ENCODE measurements at places on chromosomes 5 and 9.

DNA sequence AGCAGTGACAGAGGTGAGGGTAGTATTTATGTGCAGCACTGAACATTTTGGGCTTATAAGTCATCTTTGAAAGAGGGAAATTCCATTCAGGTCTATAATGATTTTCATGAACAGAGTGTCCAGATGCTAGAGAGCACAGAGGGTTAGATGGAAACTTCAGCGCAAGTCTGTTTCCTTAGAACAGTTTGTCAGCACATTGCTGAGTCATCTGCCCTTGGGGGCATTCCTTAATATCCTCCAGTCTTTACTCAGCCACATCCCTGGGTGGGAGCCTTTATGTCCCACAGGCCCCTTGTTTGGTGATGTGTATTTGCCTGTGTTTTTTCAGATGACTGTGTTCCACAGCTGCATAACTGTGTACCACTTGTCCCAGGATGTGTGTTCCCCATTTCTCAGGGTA is 138.5 kb upstream of the S1PR3 start:
- no peak for DNase-seq

- no peak for DNase-seq
Observed at GRCh38 chr5:135568246-135568645, 10.5 kb downstream of the CXCL14 start.

DNA sequence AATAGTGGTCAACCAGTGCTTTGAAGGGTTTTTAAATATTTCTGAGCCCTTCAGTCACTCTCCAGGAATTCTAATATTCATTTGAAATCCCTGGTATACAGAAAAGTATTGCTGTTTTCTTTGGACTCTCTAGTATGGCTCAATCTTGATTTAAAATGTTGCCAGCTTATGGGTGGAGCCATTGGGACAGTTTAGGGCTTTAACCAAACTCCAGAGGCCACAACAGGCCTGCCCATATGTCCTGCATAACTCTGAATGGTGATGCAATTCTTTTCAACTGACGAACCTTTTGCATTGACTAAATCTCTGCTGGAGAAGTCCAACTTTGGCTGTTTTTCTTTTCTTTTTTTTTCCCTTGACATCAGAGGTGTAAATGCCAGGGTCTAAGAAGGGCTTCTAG is 10.3 kb upstream of the ANKHD1 start:
- DNase-seq: no peak

DNA sequence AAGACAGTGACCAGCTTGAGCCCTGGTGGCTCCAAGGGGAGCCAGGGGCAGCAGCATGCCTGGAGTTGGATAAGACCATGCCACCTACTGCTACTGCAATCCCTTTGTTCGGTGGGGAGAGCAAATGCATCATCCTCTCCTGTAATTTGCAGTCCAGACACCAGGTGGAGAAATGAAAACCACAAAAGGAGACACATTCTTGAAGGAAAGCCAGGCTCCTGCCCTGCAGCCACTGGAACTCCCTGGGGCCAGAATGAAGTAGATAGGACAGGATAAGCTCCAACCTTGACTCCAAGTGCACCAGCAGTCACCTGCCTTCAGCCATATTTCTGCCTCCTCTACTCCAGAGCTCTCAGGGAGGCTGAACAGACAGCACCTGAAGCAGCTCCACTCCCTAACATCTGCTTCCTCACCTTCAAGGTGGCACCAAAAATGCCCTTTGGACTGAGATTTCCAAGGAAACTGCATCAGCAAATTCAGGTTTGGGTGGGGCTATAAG is 65.1 kb upstream of the IQGAP2 start:
- peak; percentile 4 for DNase-seq

GRCh38 chr5:178465861-178466288 is 124.3 kb downstream of the COL23A1 start:
- no peak for DNase-seq

- no peak for DNase-seq
Observed at GRCh38 chr5:91712718-91713117, 329.6 kb upstream of the ARRDC3 start.

- DNase-seq: no peak
Observed at GRCh38 chr9:21265421-21266189, 25.8 kb upstream of the IFNA14 start.

GRCh38 chr9:18766989-18767550 is 265.9 kb downstream of the SAXO1 start:
- no peak for DNase-seq

- DNase-seq: no peak
Observed at GRCh38 chr5:154206311-154206710, 15.8 kb downstream of the GALNT10 start.

DNA sequence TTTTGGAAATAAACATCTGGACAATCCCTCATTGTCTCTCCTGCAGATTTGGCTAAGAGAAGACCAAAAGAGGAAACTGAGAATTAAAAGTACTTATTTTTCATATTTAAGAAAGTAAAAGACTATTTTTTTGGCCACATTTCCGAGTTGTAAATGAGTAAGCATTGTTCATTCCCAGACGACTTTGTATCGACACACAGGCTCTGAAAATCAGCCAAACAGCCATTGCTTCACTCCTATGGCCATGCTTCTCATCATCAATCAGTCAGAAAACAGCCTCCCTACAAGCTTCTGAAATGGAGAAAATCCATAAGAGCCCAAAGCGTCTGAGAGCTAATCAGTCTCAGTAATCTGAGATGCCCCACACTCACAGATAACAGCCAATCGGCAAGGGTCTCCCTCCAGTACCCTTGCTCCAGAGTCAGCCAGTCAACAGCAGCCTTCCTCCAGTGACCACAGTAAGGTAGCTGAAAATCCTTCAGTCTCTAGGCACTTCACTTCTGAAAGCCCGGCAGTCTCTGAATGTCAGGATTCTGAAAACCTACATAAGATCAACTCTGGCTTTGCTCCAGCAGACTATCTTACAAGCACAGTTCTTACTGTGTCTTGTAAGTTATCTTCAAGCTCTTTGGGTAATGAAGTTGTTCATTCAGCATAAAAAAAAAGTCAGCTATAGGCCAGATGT is 30.9 kb downstream of the CDO1 start:
- no peak for DNase-seq

DNA sequence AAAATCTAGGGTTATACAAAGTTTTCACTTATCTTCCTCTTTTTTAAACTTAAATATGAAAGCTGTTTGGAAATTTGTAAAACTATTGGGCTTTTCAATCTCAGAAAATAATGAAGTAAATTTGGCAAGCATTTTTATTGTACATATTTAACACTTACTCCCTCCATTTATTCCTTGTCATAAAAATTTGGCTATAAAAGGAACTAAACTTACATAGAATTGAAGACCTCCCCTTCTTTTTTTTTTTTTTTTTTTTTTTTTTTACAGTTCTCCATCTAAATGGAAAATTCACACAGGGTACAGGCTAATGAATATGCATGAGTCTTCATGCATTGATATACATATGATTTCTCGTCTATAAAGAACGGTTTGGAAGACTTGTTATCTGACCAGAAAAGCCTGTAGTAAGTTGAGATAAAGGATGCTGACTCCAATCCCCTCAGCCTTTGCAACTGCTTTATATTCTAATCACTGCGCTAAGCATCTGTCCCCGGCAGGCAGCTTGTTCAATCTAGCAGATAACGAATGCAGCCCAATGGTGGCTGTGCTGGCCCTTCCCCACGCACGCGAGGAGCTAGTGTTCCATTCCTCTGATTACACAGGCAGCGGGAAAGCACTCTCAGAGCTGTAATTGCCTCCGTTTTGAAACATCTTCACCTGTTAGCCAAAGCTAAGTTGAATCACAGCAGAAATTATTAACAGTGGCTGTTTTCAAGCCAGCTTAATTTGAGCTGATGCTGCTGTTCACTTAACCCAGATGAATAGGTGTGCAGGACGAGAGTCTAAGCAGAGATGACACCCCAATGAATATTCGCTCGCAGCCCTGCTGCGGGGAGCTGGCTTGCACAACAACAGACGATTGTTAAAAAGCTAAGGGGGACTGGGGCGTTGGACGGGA is 453.8 kb upstream of the ZNF608 start:
- DNase-seq: no peak

DNA sequence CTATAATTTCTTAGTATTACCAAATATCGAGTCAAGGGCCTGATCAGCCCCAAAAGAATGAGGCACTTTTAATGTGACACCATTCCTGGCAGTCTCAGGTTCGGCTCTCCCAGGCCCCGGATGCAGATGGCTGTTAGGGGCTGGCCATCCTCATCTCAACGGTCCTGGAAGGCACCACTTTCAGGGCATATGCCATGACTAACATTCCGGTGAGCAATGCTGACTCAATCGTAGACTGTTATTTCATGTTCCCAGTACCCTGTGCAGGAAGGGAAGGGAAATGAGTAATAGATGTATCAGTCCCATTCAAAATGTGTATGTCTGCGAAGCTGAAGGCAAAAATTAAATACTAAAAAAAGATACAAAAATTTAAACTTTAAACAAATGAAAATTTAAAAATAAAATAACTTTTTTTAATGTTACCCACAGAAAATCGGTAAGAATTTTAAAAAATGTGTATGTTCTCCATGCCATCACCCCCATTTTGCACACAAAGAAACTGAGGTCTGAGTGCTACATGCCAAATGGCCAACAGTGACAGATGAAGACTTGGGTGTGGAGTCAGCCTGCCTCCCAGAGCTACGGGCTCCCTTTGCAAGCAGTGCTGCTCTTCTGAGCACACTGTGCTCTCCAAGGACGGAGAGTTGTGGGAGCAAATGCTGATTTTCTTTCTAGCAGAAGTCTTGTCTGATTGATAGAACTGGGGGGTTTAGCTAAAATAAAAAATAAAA is 79.0 kb downstream of the GLDC start:
- no peak for DNase-seq

DNA sequence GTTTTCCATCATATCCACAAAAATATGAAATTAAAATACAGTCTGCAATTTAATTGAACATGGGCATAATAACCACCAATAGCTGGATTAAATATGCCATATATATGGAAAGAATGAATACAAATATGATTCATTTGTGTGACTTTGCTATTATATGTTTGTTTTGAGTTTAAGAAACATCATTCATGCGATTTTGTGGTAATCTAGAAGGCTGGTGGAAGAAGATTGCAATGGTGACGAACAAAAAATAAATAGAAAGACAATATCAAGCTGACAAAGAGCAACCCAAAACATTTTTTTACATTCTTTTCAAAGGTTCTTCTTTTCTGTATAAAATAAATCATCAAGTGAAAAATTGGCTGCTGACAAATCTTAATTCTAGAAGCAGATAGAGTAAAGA is 610.0 kb downstream of the MAT2B start:
- no peak for DNase-seq

- DNase-seq: no peak
Observed at GRCh38 chr5:174324680-174325079, 279.2 kb downstream of the NSG2 start.

DNA sequence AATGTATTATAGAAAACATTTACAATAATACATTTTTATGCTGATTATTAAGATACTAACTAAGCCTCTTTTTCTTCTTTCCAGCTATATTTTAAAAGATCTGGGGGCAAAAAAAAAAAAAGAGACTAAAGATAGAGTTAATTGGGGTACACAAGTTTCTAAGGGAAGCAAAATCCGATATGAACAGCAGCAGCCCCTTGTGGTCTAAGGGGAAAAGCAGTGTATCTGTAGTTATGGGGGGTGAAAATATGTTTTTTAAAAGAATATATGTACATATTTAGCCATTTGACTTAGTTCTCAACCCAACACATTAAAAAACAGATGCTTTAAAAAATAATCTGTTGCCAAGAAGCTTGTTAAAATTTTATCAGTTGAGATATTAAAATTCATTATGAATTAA is 134.3 kb upstream of the POU5F2 start:
- DNase-seq: no peak

- no peak for DNase-seq
Observed at GRCh38 chr9:114114364-114114763, 15.3 kb upstream of the KIF12 start.

GRCh38 chr9:37921546-37922300 is 17.8 kb upstream of the SLC25A51 start:
- DNase-seq: no peak

- DNase-seq: no peak
Observed at GRCh38 chr9:16530669-16531642, 339.5 kb downstream of the BNC2 start.

All from activated naive CD8-positive, alpha-beta T cell treated with anti-CD3 and anti-CD28 coated beads, Interleukin-2, amount 50 U/mL, for 16 hours (primary cell).